Activated CD8-positive, alpha-beta memory T cell treated with anti-CD3 and anti-CD28 coated beads for 1 hour (primary cell): ENCODE measurements at places on chromosomes 3 and 15.

DNA sequence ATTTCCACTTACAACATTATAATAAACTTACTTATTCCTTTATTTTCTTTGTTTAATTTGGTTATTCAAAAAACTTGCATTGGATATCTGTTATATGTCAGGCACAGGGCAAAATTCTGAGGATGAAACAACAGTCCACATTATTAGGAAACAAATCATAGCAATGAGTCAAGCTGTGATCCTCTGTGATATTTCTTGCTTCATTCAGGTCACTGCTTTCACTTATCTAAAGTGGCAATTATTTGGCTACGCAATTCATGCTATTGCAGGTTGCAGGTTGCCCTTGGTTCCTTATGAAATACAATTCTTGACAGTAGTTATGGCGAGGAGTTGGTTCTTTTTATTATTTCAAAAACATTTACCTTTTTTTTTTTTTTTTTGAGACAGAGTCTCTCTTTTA, 66.4 kb upstream of the CNTN6 start:
- DNase-seq = no peak

- DNase-seq = no peak
These were observed 6.4 kb upstream of the GLCE start for GRCh38 chr15:69154078-69154477.

GRCh38 chr15:62327406-62327805, 162.3 kb upstream of the C2CD4B start:
- DNase-seq = no peak

DNA sequence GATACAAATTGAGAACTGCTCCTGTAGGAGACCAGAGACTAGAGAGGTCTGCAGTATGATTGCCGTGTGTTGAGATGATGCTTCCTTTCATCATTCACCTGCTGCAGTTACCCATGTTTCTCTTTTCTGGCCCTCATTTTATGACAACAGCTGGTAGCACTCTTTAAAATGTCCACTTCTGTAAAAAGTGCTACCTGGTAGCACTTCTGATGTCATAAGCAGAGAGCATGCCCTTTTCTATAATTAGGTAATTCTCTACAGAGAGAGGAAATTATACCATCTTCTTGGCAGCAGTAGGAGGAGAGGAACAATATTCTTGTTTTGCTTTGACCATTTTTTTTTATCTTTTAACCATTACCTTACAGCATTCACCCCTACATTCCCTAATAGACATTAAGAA, 123.8 kb downstream of the PPM1L start:
- no peak for DNase-seq

GRCh38 chr3:61985020-61985419, 388.3 kb downstream of the FEZF2 start:
- no peak for DNase-seq

GRCh38 chr3:111692593-111693552, 97.7 kb upstream of the ZBED2 start:
- no peak for DNase-seq

DNA sequence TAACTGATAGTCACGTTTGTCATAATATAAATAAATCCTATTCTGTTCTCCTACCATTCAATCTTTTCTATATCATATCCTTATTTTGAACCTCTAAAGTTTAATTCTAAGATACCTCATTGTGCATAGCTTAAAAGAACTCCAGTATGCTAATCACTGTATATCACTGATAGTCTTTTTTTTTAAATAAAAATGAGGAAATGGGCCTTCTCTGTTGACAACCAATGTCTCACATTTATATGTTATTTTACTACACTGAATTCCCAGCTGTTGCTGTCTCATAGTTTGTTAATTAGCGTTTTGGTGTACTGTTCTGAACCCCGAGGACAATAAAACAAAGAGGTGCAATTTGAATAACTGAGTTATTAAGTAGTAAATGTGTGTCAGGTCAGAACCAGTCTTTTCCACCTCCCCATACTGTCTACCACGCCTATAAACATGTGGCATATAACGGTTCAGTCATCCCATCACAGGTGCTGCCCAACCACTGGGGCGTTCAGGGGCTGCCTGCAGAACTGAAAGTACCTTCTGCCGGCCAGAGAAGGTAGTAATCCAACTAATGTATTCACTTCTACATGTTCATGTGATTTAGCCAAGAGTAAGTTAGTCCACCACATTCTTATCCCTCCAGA, 14.9 kb downstream of the CBLB start:
- DNase-seq = no peak

DNA sequence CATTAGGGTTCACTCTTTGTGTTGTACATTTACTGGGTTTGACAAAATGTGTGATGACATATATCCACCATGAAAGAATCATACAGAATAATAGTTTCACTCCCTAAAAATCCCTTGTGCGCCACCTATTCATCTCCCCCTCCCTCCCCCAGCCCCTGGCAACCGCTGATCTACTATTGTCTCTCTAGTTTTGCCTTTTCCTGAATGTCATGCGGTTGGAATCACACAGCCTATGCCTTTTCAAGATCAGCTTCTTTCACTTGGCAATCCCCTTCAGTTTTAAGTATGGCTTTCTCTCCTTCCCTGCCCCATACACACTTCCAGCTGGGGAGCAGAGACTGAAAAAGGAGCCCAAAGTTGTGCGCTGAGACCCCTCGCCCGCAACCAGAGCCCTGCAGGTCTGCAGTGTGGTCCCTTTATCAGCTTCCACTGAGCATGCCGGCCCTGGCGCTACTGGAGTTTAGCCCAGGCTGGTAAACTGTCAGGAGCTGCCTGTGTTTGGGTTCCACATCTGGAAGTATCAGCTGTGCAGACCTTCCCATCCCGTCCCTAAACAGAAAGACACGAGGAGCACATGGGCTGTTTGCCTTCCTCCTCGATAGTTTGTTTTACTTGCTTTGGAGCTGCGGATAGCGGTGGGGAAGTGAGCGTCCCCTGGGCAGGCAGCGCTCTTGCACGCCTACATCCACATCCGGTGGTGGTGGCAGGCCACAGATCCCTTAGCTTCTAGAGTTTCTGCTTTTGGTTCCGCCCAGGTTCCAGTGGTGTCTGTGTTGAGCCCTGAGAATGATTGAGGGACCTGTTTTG, 12.3 kb downstream of the BOC start:
- no peak for DNase-seq
